ENCODE measurements at places on chromosomes 1 and 21.

GRCh38 chr1:40763742-40764532, 19.6 kb upstream of the KCNQ4 start:
- no peak for DNase-seq

- no peak for DNase-seq
These were observed 7.4 kb upstream of the DNMT3L start for GRCh38 chr21:44269090-44269489.

GRCh38 chr1:204457666-204458065, 36.9 kb downstream of the PIK3C2B start:
- DNase-seq: no peak

DNA sequence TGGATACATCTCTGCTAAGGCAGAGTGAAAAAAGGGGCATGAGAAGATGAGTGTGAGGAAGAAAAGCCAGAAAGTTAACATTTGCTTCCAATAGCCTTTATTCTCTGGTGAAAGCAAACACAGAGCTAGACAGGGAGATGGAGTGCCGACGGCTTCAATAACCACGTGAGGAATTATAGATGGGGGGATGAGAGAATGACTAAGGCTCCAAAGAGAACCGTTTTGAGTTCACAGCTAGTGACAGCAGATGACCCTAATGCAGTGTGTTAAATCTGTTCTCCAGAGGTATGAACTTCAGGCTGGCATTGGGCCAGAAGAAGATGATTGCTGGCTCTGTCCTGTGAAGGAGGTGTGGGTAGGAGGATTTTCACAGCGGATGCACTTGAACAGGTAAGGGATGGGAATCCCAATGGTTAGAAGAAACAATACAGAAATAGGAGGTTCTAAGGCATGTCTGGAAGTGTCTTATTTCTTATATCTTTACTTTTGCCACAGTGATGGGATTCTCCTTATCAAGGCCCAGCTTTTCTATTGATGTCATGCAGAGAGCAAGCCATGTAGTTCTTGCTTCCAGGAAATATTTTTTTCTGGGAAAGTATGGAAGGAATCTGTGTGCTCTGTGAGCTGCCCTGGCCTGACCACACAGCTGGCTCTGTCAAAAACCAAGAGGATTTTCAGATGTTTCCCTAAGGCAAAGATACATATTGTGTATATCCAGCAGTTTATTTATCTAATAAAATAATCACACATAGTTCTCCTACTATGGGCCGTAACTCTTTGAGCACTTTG, 573.8 kb downstream of the LTN1 start:
- peak; percentile 50 for DNase-seq

GRCh38 chr1:76591963-76592362, 275.3 kb upstream of the ST6GALNAC5 start:
- no peak for DNase-seq

DNA sequence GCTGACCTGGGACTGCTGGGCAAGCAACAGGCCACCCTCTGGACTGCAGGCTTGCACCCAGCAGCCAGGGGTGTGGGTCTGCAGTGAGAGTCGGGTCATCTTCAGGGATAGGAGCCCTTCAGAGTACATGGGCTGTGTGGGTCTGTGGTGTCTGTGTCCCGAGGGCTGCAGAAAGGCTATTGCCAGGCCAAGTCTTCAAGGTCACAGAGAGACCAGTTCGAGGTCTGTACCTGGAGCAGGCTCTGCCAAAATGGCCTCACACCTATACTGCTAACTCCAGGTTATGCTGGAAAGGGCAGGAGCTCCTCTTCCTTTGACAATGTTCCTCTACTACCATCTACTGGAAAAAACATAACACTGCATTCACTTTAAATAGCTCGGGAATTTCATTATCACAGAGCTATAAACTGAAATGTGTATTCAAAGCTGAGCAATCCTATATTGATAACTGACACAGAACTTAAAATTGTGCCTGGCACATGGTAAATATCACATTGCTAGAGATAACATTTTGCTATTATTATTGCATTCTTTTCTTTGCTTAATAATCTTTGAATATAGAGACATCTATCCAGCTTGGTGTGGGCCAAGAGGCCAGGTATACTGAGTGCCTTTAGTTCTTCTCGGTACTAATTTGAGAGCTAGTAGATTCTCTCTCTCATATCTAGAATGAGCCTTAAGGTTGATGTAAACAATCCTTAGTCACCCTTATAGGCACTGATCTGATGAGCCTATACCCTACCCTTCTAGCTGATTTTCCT, 6.9 kb upstream of the DNAH14 start:
- peak; percentile 70 for DNase-seq

- no peak for DNase-seq
These were observed 743 bp downstream of the CD52 start for GRCh38 chr1:26318338-26319064.

DNA sequence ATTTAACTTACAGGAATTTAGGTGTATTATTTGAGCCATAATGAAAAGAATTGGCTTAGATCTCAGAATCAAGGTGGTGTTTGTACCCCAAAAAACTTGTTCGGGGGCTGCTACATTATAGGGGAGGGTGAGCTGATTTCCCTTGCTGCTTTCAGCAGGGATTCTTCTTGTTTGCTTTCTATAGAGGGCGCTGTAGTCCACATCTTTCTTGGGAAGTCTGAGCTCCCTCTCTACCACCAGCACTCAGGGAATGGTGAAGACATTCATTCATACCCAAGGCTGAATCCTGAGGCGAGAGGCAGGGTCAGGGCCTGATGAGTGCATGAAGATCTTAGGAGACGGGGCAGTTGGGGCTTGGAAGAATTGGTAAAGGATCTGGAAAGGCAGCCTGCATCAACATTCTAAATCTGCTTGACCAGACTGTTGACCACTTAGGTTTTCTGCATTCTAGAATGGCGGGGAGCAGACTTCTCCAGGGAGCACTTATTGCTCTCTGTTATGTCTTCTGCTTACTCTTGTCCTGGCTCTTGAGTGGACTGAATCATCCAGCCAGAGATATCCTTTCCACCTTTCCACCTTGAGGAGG, 18.9 kb downstream of the SPATA46 start:
- DNase-seq: peak; percentile 50

- no peak for DNase-seq
These were observed 200.9 kb downstream of the LTN1 start for GRCh38 chr21:28791595-28792282.

DNA sequence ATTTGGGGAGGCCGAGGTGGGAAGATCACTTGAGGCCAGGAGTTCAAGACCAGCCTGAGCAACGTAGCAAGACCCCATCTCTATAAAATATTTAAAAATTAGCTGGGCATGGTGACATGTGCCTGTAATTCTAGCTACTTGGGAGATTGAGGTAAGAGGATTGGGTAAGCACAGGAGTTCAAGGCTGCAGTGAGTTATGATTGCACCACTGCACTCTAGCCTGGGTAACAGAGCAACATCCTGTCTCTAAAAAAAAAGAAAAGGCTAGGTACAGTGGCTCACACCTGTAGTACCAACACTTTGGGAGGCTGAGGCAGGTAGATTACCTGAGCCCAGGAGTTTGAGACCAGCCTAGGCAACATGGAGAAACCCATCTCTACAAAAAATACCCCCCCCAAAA, 35.7 kb upstream of the RCC1 start:
- no peak for DNase-seq

DNA sequence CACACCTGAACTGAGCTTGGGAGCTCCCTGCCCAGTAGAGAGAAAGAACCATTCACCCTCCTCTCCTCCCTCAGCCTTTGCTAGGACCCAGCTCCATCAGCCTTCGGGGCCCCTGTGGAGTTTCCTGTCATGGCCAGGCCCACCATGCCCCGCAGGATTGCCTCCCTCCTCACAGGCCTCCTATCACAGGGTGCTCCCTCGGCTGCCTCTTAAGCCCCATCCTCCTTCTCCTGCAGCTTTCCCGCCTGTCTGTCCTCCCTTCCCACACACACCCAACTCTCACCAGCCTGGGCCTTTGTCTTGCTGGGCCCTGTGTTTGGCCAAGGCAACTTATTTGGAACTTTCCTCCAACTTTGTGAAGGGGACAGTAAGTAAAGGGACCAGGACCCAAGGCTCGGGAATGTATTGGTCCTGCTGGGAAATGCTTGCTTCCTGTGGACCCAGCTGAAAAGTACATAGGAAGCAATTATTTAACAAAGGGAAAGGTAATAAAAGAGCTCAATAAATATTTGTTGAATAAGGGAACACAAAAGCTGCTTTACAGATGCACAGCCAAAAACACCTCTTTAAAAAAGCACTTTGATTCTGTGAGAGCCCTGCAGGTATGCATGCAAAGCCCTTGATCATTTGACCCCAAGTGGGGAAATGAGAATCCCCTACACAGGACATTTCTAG, 31.6 kb upstream of the TENT5C start:
- DNase-seq: no peak

- DNase-seq: no peak
These were observed 156.7 kb upstream of the NEGR1 start for GRCh38 chr1:72439036-72439435.

DNA sequence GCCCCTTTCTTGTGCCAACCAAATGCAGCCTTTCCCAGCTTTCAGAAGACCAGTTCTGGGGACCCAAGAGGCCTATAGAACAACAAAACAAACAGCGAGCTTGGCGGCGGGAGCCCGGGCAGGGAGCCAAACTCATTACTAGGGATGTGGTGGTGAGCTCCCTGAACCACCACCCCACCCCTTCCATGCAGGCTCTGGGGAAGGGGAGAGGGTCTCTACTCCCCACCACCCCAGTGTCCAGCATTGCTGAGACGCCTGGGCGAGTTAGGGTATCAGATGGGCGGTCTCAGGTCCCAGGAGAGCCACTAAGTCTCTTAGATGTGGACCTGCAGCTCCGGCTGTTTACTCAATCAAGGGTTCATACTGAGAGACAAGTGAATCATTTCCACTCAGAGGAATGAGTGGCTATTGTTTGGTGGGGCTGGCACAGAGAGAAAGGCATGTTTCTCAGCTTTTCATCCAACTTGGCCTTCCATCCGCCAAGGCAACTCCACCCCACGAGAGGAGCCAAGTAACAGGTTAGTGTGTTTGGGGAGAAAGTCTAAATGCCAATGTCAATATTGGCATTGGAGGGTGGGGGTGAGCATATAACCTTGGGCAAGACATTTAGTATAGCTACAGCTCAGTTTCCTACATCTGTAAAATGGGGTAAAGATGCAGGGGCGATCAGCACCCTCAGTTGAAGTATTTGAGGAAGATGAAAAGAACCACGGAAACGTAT, 40.9 kb downstream of the PLXNA2 start:
- DNase-seq: peak; percentile 48

GRCh38 chr1:180906511-180906910, 6.2 kb upstream of the KIAA1614 start:
- no peak for DNase-seq

DNA sequence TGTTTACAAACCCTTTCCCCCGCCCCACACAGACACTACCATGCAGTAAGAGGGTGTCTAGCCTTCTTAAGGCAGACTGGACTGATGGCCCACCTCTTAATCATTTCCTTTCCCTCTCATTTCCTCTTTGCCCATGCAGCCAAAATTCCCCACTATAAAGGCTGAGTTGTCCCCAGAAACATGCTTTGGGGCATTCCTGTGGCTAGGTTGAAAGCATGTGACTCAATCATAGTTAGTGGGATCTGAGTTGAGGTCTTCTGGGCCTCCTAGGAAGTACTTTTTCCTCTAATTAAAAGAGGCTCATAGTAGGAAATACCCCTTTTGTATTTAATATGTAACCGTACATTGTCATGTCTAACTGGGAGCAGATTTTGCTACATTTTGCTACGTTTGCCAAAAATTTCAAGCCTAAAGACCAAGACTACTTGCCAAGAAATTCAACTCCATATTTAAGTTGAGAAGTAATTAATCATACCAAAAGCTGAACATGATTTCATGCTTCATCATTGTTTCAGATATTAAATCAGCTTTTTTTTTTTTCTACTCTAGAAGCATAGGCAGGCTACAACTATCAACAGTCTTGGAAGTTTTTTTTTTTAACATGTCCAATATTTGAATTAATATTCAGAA, 174.7 kb downstream of the ADGRL4 start:
- DNase-seq: peak; percentile 87

GRCh38 chr1:59366346-59366745, 69.5 kb downstream of the FGGY start:
- DNase-seq: no peak

DNA sequence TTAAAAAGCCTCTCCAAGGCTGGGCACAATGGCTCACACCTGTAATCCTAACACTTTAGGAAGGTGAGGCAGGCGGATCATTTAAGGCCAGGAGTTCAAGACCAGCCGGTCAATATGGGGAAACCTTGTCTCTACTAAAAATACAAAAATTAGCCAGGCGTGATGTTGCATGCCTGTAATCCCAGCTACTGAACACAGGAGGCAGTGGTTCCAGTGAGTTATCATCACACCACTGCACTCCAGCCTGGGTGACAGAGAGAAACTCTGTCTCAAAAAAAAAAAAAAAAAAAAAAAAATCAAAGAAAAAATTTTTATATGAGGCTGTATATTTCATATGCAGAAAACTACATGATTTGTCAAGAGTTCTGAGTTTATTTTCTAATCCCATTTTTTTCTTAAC, 1107.1 kb upstream of the TMPRSS15 start:
- no peak for DNase-seq

DNA sequence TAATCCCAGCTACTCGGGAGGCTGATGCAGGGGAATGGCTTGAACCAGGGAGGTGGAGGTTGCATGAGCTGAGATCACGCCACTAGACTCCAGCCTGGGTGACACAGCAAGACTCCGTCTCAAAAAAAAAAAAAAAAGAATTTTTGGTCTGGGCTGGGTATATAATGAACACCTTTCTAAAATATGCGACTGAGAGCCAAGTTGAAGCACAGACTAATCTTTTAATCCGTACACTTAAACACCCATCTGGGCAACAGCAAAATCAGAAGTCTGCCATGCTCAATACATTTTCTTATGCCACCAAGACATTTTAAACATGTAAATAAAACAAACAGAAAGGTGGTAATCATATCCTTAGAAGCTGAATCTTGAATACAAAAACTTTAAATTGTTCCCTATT, 31.6 kb upstream of the ABCB10 start:
- DNase-seq: no peak

- DNase-seq: no peak
These were observed 6.1 kb upstream of the MFAP2 start for GRCh38 chr1:16986560-16986959.

DNA sequence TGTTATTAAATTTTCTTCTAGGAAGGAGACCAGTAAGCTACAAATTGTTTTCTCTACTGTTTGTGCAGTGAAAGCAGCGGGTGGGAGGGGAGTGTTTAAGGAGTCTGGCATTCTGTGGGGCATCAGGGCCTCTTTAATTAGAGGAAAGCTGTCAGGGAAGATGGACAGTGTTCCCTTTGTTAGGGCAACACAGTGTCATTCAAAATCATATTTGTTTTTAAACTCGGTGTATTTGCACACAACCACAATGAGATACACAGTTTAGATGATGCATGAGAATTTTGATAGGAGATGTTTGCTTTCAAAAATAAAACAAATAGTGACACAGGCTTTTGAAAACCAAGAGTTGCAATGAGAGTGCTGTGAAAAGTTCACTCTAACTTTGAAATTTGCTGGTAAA, 15.1 kb upstream of the ST6GALNAC3 start:
- no peak for DNase-seq

DNA sequence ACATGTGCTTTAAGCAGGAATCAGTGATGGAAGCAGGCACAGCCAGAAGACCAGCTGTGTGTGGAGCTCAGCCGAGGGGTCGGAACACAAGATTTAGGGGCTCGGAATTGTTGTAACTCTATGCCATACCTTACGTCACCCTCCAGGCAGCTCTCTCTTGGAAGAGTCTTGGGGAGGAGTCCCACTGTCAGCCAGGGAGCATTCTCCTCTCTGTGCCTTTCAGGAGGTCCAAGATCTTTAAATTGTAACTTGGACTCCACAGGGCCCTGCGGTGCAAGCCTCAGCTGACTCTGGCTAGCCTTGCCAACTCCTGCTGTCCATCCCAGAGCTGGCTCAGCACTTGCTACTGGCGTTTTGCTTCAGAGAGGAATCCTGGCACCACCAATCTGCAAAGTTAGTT, 26.4 kb upstream of the ROR1 start:
- DNase-seq: no peak
